Sigmoid colon (tissue), 7 donors: ENCODE measurements at places on chromosomes 4 and X.

- DNase-seq = no peak
- no peaks in the 10 kb centered on the region for H3K36me3 ChIP-seq
- H3K27ac ChIP-seq = peak overlapping the region; percentile 100
- peak overlapping the region; percentile 88 for H3K4me3 ChIP-seq
- no peaks in the 10 kb centered on the region for H3K27me3 ChIP-seq
Observed at GRCh38 chr4:40058121-40058520, 1.5 kb downstream of the N4BP2 start.

- H3K27me3 ChIP-seq = no peaks in the 10 kb centered on the region
- no peak for DNase-seq
- H3K36me3 ChIP-seq = no peaks in the 10 kb centered on the region
Observed at GRCh38 chr4:186227221-186227620, at the start of gene KLKB1. Gene KLKB1 (plus strand): TSS chr4:186227507. CDS start chr4:186228196, 689 bp downstream.

DNA sequence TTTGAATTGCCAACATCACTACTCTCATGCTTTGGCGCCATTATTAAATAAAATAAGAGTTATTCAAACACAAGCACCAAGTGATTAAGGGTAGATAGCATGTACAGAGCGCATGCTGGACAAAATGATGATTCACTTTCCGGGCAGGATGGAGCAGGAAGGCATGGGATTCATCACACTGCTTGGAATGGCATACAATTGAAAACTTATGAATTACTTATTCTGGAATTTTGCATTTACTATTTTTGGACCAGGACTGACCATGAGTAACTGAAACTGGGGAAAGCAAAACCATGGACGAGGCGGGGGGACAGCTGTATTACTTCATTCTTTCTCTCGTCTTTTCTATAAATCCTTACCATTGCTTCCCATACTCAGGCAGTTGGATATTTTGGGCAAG is 28.5 kb upstream of the FGF5 start:
- DNase-seq = no peak
- no peak overlapping the region for H3K27ac ChIP-seq
- no peaks in the 10 kb centered on the region for H3K36me3 ChIP-seq
- H3K27me3 ChIP-seq = no peaks in the 10 kb centered on the region

DNA sequence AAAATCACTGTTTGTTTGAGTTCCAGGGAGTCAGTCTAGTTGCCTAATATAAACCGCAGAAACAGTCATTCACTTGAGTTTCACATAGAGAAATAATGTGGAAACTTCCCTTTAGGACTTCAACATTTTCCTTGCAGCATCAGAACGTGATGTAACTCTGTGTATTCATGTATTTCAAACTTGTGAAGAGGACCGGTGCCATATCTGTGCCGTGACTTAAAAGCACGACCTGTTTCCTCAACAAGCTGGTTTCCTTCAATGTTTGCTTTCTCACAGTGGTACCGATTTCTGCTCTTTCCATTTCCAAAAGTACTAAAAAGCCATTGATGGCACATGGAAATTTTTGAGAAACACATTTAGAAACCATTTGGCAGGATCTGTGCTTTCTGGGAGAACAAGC is 166.6 kb upstream of the RAPGEF2 start:
- no peak overlapping the region for H3K27ac ChIP-seq
- no peak for DNase-seq
- no peaks in the 10 kb centered on the region for H3K36me3 ChIP-seq
- H3K4me1 ChIP-seq = no peaks in the 10 kb centered on the region
- no peak overlapping the region for H3K4me3 ChIP-seq
- no peaks in the 10 kb centered on the region for H3K27me3 ChIP-seq
